ENCODE measurements at places on chromosomes 6 and 20.
A peak's percentile ranks its signal among the peaks of the same experiment; 100 is the strongest.

DNA sequence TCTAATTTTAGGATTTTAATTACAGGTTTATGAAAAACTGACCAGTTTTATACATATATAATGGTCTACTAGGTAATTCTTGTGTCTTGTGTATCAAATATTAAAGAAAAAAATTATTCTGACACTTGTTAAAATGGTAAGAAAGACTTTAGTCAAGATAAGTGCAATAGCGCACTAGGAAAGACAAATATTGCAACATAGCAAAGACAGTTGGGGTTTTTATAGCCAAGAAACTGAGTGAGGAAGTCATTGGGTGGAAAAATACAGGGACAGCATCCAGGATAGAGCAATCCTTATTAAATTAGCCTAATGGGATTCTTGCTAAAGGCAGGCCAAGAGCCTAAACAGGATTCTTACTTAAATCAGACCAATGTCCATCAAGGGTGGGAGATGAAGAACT lies 71.1 kb downstream of the ROS1 start:
- DNase-seq = no peak

GRCh38 chr20:54475334-54476168 lies at the start of gene DOK5:
Gene DOK5 (plus strand): TSS chr20:54475593. CDS start chr20:54475947, 354 bp downstream.
- peak; percentile 33 for DNase-seq

DNA sequence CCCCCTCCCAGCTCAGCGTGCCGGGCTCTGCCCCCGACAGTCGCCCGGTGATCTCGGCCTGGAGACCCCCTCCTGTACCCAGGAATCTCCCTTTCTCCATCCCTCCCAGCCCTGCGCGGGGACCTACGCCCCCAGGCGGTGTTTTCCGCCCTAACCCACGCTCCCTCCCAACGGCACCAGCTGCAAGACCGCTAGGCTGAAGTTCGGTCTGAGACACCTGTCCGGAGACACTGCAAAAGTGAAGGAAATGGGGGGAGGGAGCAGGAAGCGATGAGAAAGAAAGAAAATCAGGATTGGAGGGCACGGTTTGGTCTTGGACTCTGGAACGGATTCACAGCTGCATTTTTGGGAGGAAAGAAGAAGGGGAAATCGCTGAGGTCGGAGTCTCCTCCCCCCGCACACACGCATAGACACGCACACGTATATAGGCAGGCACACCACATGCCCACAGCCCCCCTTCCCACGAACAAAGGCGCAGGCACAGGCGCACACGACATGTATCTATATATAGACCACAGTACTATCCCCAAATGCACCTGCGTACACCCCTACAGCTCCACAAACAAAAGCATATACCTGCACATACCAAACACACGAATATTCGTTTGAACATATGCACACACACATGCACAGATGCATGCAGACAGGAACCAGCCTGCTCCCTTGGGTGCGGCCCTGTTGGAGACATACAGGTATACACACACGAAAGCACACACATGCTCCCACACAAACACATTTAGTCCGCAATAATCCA lies 1.0 kb downstream of the SLC32A1 start:
- DNase-seq = peak; percentile 36

- no peak for DNase-seq
These were observed 332.9 kb downstream of the KIF16B start for GRCh38 chr20:16240355-16240754.

DNA sequence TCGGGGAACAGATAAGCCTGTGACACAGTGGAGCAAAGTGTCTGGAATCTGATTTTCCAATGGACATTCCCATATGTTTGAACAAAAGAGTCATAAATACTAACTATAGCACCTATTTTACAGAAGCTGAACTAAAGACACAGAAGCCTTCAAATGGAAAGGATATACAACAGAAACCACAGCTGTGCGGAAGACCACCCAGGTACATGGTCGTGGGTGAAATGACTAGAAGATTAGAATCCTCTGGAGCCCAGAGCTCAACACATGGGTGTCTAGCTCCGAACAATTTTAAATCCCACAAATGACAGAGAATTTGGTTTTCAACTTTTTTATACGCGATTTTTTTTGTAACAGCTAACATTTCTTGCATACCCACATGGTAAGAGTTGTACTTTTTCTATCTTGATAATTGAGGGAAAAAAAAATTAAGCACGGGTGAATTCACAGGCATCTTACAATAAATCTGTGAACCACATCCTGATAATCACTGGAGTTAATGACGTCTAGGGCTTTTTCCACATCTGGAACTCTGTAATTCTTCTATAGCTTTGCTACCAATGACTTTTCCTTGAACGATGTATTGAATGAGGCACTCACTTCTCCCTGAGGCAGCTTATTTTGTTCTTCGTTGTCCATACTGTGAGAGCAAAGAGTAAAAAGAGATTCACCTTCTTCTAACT lies 271.1 kb upstream of the AGPAT4 start:
- no peak for DNase-seq

Measured in frontal cortex (tissue), 4 donors.